ENCODE measurements at places on chromosomes 4 and X.

GRCh38 chr4:156227321-156227720, 273.7 kb upstream of the CTSO start:
- DNase-seq = no peak

- no peak for DNase-seq
These were observed 14.1 kb upstream of the CCNI start for GRCh38 chr4:77089866-77090265.

DNA sequence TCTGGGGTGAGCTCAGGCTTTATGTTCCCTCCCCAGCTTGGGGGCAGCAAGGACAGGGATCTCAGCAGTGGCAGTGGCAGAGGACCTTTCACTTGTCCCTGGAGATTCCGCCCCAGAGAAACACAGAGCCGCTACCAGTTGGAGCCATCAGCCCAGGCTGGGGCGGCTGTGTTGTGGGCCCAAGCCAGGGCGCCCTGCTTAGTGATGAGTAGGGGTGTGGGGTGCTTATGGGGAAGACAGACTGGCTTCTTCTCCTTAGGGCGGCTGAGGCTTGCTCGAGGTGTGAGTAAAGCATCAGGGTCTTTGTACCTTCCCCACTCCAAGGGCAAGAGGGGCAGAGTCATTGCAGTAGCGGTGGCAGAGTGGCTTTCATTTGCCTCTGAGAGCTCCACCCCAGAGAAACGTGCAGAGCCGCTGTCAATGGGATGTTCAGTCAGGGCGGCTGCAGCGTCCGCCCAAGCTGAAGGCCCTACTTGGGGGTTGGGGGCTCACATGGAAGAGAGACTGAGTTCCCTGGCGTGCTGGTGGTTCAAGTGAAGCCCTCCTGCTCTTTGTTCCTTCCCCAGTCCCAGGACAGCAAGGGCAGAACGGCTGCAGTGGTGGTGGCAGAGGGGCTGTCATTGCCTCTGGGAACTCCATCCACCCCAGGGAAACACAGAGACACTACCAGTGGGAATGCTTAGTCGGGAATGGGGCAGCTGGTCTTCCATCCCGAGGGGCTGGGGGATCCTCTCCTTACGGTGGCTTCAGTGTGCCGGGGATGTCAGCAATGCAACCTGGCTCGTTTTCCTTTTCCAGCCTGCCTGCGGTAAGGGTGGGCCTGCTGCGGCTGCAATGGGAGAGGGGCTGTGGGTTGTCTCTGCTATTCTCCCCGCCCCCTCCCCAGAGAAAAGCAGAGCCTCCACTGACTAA, 2142.5 kb upstream of the TENM3 start:
- DNase-seq = no peak

- DNase-seq = no peak
These were observed 212.5 kb downstream of the SPATA18 start for GRCh38 chr4:52263607-52264006.

DNA sequence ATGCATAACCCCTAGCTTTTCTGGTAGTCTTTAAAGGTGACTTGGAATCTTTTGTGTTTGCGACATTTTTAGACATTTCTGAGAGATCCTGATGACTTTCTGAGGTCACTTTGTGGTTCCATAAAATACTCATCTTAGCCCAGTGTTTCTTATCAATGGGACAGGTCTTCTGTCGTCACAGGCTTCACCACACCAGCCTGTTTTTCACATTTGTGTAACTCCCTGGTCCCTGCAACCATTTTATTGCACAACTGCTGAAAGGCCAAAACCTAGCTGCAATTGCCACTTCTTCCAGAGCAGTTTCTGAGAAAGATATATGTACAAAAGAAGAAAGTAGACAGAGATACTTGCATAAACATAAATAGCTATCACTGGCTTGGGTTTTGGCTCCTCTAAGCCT, 120.9 kb downstream of the IL15 start:
- DNase-seq = no peak

GRCh38 chr4:84159762-84160161, 339.3 kb downstream of the NKX6-1 start:
- no peak for DNase-seq

GRCh38 chr4:13849778-13850177, 222.3 kb upstream of the BOD1L1 start:
- no peak for DNase-seq

- no peak for DNase-seq
These were observed 67.4 kb upstream of the BCOR start for GRCh38 chrX:40165206-40165605.

- no peak for DNase-seq
These were observed 257.7 kb downstream of the OPHN1 start for GRCh38 chrX:68175562-68175961.

DNA sequence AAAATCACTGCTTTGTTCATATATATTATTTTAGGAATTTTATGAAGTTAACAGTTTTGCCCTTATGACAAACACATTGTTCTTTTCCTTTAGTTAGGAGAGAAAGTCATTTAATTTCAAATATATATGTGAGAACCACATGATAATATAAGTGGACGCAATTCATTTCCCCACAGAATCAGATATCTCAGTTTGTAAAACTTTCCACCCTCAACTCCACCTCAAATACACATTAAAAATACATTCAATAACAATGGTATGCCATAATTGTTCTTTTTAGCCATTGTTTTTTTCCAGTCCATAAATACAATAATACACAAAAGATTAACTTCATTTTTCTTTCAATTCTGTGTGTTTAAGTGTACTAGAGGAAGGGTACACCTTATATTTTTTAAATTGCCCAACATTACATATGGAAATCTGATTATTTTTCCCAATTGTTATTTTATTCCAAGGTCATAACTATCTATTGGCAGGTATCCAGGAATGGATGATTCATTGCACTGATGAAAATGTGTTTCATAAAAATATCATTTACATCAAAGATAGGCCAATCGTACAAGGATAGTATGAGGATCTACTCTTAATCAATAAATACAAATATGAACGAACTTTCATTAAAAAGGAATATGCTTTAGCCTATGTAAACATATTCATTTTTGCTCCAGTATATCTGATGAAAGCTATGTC, 125.0 kb downstream of the PPP3CA start:
- DNase-seq = no peak

DNA sequence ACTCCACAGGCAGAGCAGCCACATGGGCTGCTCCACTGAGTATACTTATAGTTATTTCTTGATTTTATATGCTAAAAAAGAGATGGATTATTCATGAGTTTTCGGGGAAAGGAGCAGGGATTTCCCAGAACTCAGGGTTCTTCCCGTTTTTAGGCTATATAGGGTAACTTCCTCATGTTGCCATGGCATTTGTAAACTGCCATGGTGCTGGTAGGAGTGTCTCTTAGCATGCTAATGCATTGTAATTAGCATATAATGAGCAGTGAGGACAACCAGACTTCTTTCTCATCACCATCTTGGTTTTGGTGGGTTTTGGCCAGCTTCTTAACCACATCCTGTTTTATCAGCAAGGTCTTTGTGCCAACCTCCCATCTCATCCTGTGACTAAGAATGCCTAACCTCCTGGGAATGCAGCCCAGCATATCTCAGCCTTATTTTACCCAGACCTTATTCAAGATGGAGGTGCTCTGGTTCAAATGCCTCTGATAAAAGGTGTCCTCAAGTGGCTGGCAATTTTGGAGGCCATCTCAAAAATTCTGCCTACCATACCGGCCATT, 213.0 kb upstream of the VEGFC start:
- DNase-seq = no peak

DNA sequence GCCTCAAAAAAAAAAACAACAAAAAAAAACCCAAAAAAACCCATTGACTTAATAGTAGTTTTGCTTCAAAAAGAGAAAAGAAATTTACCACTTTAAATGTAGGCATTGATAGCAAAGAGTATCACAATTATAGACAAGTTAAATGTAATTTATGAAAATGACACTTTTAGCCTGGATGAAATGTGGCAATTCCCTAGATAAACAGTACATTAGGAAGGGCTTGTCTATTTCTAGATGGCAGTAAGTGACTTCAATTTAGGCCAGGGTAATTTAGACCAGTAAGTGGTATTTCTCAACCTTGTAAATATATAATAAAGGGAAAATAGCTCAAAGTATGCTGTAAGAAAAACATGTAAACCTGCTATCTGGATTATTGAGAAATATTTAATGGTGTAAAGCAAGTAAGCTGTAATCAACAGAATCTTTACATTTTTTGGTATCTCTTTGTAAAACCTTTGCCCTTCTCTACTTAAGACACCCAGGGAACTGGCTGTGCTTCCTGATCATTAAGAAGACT, 103.7 kb upstream of the RAPGEF2 start:
- DNase-seq = no peak

DNA sequence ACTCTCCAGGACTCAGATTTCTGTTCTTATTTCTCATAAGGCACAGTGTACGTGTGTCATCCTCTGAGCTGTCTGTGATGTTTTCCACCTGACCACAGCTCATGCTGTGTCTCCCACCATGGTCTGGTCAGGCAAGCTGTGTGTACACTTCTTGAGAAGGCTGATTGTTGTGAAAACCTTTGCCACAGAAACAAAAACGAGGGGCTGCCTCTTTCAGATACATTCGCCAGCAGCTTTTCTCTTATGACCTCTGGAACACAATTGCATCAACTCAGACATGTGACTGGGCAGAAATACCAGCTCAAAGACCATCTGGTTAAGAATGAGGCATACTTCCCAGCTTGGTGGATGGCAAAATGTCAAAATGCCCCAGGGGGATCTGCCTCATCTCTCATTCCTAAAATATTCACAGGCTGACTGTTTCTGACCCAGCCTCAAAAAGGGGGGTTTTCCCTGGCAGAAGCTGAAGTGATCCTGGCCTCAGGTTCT, 46.1 kb downstream of the PGRMC2 start:
- DNase-seq = no peak

- no peak for DNase-seq
These were observed 326.8 kb downstream of the ZNF674 start for GRCh38 chrX:46218373-46218772.

DNA sequence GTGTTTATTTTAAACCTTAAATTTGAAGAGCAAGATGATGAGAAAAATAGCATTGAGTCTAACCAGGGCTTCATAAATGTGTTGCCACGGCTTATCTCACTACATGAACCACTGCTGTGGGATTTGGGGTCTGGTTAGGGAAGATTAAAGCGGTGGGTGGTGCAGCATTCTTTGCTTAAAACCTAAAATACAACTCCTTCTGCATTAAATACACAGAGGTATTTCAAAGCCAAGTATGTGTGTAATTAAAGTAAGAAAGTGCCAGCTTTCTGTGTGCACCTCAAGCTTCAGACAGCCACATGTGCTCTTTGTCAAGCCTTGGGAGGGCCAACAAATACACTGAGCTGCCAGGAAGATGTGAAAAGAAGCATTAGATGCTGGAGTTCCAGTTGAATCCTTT, 128.0 kb downstream of the CPE start:
- no peak for DNase-seq

- no peak for DNase-seq
These were observed 21.1 kb upstream of the UVSSA start for GRCh38 chr4:1325681-1326635.

DNA sequence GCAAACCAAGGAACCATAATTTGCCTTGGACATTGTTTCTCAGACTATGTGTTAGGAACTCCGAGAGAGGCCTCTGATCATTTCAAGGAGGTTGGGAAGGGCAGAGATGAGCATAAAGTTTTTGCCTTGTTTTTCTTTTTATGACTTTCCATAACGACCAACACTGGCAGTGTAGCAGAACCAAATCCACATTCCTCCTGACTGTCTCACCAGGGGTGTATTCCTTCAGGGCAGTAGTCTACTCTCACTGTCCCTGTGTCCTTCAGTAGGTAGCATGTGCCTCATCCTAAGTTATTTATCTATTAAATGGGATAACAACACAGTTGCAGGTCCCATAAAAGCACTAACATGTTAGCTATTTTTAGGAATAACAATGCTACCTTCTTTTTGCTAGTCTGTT, 20.8 kb downstream of the EGFL6 start:
- DNase-seq = no peak

- DNase-seq = no peak
These were observed 71.1 kb downstream of the CLOCK start for GRCh38 chr4:55475394-55476243.

DNA sequence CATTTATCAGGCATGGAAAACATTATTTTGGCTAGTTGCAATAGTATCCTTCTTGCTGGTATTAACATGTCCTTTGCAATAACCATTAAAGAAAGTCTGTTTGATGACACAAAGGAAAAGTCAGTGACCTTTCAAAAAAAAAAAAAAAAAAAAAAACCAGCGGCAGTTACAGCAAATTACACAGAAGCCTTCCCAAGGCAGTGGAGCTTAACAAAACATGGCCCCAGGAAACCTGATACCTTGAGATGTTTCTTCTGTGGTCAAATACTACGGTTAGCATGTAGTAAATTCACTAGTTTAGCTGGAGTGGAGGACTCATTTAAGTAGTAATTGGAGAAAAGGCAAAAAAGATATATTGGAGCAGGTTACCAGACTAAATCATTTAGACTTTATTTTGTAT, 359.1 kb downstream of the DACH2 start:
- DNase-seq = no peak

DNA sequence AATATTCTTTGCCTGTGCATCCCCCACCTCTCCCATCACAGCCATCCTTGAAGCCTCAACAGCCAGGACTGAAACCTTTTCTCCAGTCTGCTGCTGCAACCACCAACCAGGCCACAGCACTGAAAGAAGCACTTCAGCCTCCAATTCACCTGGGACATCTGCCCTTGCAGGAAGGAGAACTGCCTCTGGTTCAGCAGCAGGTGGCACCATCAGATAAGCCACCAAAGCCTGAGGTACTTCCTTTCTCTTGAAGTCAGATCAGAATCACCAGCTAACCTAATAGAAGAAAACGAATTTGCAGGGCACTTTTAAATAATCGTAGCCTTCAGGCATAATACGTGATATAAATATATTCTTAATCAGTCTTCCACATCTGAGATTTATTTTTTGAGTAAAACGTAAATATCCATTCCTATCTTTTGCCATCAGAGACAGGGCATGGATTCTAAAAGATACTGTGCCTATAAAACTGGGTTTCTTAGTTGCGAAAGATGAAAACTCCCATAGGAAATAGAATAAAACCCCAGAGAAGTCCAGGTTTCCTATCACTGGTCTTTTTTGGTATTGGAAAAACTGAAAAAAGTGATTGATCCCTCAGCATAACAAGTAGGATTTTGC, 9.5 kb downstream of the AMBN start:
- peak; percentile 8 for DNase-seq

GRCh38 chr4:75673959-75674328, 733 bp upstream of the G3BP2 start:
- DNase-seq = no peak

- DNase-seq = no peak
These were observed 613.3 kb downstream of the BCOR start for GRCh38 chrX:39484159-39485068.

- DNase-seq = no peak
These were observed 2.6 kb downstream of the MSX1 start for GRCh38 chr4:4862071-4862551.

GRCh38 chrX:71366674-71367256, 608 bp downstream of the TAF1 start:
- no peak for DNase-seq

GRCh38 chr4:99855678-99856077, 38.5 kb downstream of the LAMTOR3 start:
- no peak for DNase-seq

GRCh38 chr4:138437263-138437851, 195.2 kb upstream of the SLC7A11 start:
- DNase-seq = no peak
